ENCODE measurements at places on chromosomes 2 and 18. TPM values are rescaled to one million over a fixed set of nuclear protein-coding genes. Genes with fewer than 3 reads are reported as not detected.

- no peak for DNase-seq
- no peak overlapping the region for H3K27ac ChIP-seq
- H3K4me3 ChIP-seq = no peak overlapping the region
- H3K4me1 ChIP-seq = no peaks in the 10 kb centered on the region
These were observed 1365.5 kb upstream of the CHAC2 start for GRCh38 chr2:52402128-52402527.

GRCh38 chr2:231260442-231261208, 62.2 kb downstream of the ARMC9 start:
- DNase-seq = no peak
- H3K4me1 ChIP-seq = peaks cover 3% of the 10 kb centered on the region
- no peaks in the 10 kb centered on the region for H3K36me3 ChIP-seq
- no peak overlapping the region for H3K27ac ChIP-seq

- peaks cover 2% of the 10 kb centered on the region for H3K4me1 ChIP-seq
- no peak overlapping the region for H3K27ac ChIP-seq
- no peak for DNase-seq
- no peaks in the 10 kb centered on the region for H3K27me3 ChIP-seq
- H3K36me3 ChIP-seq = no peaks in the 10 kb centered on the region
These were observed 68.1 kb upstream of the HAAO start for GRCh38 chr2:42860319-42861094.

DNA sequence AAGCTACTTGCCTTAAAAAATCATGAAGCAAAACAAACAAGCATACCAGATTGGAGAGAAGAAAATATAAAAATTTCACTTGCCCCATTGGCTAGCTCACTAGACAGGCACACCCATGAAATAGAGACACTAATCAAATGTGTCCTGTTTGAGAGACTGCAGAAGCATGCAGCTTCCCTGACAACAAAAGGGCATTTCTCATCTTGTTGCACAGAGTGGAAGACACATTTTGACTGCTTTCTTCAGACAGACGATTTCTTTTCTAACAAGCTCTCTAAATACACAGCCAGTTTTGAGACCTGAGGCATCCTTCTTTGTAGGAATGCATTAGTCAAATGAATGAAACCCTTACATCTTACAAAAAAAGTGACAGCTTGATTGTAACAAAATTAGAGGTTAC, 1558.6 kb upstream of the NXPH2 start:
- no peaks in the 10 kb centered on the region for H3K4me1 ChIP-seq
- H3K27me3 ChIP-seq = no peaks in the 10 kb centered on the region
- no peak overlapping the region for H3K4me3 ChIP-seq
- H3K27ac ChIP-seq = no peak overlapping the region

GRCh38 chr2:132909427-132909826, 239.4 kb upstream of the LYPD1 start:
- H3K4me3 ChIP-seq = no peak overlapping the region
- no peaks in the 10 kb centered on the region for H3K4me1 ChIP-seq
- H3K27ac ChIP-seq = no peak overlapping the region

Gene NEU2
- total RNA-seq = not detected

DNA sequence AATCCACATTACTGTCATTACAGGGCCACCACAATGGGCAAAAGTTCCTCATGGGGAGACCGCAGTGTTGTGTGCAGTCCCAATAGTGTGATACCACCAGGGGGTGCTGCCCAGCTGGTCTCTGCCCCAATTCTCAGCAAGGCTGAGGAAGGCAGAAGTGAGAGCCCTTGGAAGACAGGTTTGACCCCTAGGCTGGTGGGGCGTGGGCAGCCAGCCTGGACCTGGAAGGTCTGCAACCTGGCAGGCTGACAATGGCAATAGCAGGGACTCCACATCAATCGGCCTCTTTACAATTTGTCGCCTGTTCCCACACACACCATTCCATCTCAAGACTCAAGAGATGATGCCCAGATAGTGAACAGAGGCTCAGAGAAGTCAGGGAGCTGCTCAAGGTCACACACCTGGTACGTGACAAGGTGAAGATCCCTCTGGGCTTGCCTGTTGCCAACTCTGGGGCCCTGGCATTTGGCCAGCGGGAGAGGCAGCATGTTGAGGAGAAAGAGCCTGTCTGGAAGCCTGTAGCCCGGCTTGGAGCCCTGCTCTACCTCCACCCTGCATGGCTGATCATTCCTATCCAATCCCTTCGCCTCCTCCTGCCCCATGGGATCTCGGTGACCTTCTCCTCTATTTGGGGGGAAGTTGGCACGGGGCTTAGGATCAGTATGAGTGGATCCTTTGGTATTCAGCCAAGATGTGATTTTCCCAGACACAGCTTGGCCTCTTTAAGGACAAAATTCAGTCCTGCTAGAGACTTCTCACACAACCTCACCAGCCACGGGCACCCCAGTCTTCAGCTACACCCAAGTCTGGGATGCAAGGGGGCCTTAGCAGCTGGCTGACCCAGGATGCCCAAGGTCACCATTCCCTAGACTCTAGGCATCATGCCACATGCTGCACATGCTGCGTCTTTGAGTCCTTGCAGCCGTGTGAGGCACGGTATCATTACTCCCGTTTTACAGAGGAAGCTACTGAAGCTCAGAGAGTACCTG, 2.9 kb upstream of the ATOH8 start:
- no peak overlapping the region for H3K27ac ChIP-seq
- H3K36me3 ChIP-seq = no peaks in the 10 kb centered on the region
- H3K4me1 ChIP-seq = peaks cover 14% of the 10 kb centered on the region
- peaks cover 80% of the 10 kb centered on the region for H3K27me3 ChIP-seq
- peak; percentile 35 for DNase-seq

Gene FAM110C
- 5.7 TPM for total RNA-seq

GRCh38 chr2:64819774-64820688, 166.3 kb upstream of the SERTAD2 start:
- peaks cover 31% of the 10 kb centered on the region for H3K4me1 ChIP-seq
- H3K27ac ChIP-seq = peak overlapping the region; percentile 91
- H3K4me3 ChIP-seq = peak overlapping the region; percentile 59
- DNase-seq = peak; percentile 30
- no peaks in the 10 kb centered on the region for H3K27me3 ChIP-seq
- peaks cover 3% of the 10 kb centered on the region for H3K36me3 ChIP-seq

- no peak for DNase-seq
- H3K27ac ChIP-seq = no peak overlapping the region
- no peaks in the 10 kb centered on the region for H3K4me1 ChIP-seq
- H3K27me3 ChIP-seq = no peaks in the 10 kb centered on the region
These were observed 28.5 kb downstream of the DAPL1 start for GRCh38 chr2:158823486-158824237.

- H3K27me3 ChIP-seq = peaks cover 5% of the 10 kb centered on the region
- no peaks in the 10 kb centered on the region for H3K4me1 ChIP-seq
- H3K36me3 ChIP-seq = no peaks in the 10 kb centered on the region
- no peak overlapping the region for H3K4me3 ChIP-seq
- DNase-seq = no peak
- no peak overlapping the region for H3K27ac ChIP-seq
These were observed 261.3 kb upstream of the CCDC68 start for GRCh38 chr18:55220523-55220922.

Gene UGT1A10
- total RNA-seq = not detected

- DNase-seq = no peak
- H3K4me3 ChIP-seq = no peak overlapping the region
- H3K4me1 ChIP-seq = peaks cover 2% of the 10 kb centered on the region
- H3K36me3 ChIP-seq = no peaks in the 10 kb centered on the region
These were observed 321.2 kb upstream of the VRK2 start for GRCh38 chr2:57725337-57725947.

GRCh38 chr18:57836557-57836956, 33.4 kb upstream of the ATP8B1 start:
- no peak for DNase-seq
- no peak overlapping the region for H3K27ac ChIP-seq
- peaks cover 27% of the 10 kb centered on the region for H3K4me1 ChIP-seq

Gene FOXI3
- total RNA-seq = not detected

Gene NTSR2
- not detected for total RNA-seq

DNA sequence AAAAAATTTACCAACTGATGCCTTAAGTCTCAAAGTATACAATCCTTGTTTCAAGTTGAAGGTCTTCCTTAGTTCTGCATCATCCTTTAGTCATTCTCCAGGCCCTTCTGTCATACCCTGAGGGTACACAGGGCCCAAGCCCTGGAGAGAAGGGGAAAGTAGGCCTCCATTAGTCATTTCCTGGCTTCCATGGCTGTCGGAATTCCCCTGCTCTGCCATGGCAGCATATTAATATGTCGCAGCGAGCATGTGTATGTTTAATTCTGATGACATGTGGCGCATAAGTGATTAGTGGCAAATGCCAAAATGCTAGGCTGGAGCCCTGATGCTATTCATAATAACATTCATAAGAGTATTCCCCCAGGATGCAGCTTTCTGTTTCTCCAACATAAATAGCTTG, 22.1 kb downstream of the GPR39 start:
- no peaks in the 10 kb centered on the region for H3K27me3 ChIP-seq
- no peak overlapping the region for H3K27ac ChIP-seq
- H3K4me3 ChIP-seq = no peak overlapping the region
- DNase-seq = no peak
- no peaks in the 10 kb centered on the region for H3K4me1 ChIP-seq

DNA sequence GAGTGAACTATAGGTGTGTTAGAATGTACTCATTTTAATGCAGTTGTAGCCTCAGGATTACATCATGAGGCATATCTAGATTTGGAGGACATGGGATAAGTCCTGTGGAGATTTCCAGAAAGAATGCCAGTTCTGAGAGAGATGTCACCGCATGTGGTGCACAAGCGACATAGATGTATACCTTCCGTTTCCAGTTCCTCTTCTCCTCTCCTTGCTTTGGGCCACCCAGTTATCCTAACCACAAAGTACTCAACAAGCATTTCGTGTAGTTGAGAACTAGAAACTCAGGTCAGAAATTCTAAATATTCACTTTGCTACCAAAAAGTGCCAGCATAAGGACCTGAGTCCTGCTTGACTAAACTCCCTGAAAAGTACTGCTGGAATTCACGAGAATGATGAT, 66.5 kb downstream of the KCTD18 start:
- peaks cover 63% of the 10 kb centered on the region for H3K36me3 ChIP-seq
- no peaks in the 10 kb centered on the region for H3K27me3 ChIP-seq
- no peak for DNase-seq
- no peak overlapping the region for H3K4me3 ChIP-seq
- peaks cover 22% of the 10 kb centered on the region for H3K4me1 ChIP-seq
- H3K27ac ChIP-seq = no peak overlapping the region

- DNase-seq = no peak
- H3K4me3 ChIP-seq = no peak overlapping the region
- peaks cover 3% of the 10 kb centered on the region for H3K4me1 ChIP-seq
- no peak overlapping the region for H3K27ac ChIP-seq
- H3K36me3 ChIP-seq = no peaks in the 10 kb centered on the region
These were observed 8.2 kb upstream of the TOGARAM2 start for GRCh38 chr2:28972778-28973335.

- H3K27me3 ChIP-seq = peaks cover 20% of the 10 kb centered on the region
- H3K27ac ChIP-seq = no peak overlapping the region
- no peak for DNase-seq
- no peak overlapping the region for H3K4me3 ChIP-seq
These were observed 22.7 kb downstream of the RUFY4 start for GRCh38 chr2:218091746-218092145.

DNA sequence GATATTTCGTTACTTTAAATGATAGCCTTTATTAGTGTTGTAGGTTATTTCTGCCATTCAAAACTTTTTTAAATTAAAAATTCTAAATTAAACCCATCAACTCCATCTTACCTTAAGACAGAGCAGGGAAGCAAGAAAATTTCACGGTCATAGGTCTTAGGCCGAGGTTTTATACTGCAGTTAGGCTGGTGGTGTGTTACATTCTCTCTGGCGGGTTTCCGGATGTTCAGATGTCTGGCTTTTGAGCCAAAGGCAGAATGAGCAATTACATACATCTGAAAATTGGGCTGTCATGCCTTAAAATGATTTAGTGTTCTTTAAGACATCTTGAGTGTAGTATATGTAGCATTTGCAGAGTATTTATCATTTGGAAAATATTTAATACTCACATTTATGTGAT, 27.9 kb downstream of the GLS start:
- peaks cover 39% of the 10 kb centered on the region for H3K4me1 ChIP-seq
- H3K27ac ChIP-seq = peak overlapping the region; percentile 17
- H3K27me3 ChIP-seq = no peaks in the 10 kb centered on the region

GRCh38 chr2:138280999-138281695, 220.4 kb upstream of the SPOPL start:
- H3K27me3 ChIP-seq = no peaks in the 10 kb centered on the region
- H3K27ac ChIP-seq = no peak overlapping the region
- no peak for DNase-seq
- no peaks in the 10 kb centered on the region for H3K4me1 ChIP-seq

GRCh38 chr2:216469661-216470060, 29.0 kb upstream of the RPL37A start:
- H3K4me3 ChIP-seq = no peak overlapping the region
- no peak for DNase-seq
- H3K27ac ChIP-seq = no peak overlapping the region
- H3K27me3 ChIP-seq = no peaks in the 10 kb centered on the region
- H3K4me1 ChIP-seq = peaks cover 1% of the 10 kb centered on the region

Gene C2orf81
- 1.6 TPM for total RNA-seq

Gene SFT2D3
- 5.9 TPM for total RNA-seq

DNA sequence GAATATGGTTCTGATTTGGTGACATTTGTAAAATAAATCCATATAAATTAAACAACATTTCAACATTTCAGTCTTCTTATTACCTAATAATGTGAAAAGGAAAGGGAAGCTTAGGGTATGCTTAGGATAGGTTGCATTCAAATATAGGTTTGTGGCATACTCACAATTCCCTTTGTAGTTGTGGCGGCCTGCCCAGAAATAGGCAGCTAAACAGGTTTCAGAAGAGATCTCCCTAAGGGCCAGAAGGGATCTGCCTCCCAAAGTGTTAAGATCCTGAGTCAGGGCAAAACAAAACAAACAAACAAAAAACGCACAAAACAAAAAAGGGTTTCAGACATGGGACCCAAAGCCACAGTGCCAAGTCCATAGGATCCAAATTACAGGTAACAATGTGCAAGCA, 41.4 kb upstream of the TCF7L1 start:
- H3K4me3 ChIP-seq = no peak overlapping the region
- no peaks in the 10 kb centered on the region for H3K4me1 ChIP-seq
- peaks cover 2% of the 10 kb centered on the region for H3K27me3 ChIP-seq
- no peak for DNase-seq
- H3K27ac ChIP-seq = no peak overlapping the region

Gene ESPNL
- total RNA-seq = 0.07 TPM

DNA sequence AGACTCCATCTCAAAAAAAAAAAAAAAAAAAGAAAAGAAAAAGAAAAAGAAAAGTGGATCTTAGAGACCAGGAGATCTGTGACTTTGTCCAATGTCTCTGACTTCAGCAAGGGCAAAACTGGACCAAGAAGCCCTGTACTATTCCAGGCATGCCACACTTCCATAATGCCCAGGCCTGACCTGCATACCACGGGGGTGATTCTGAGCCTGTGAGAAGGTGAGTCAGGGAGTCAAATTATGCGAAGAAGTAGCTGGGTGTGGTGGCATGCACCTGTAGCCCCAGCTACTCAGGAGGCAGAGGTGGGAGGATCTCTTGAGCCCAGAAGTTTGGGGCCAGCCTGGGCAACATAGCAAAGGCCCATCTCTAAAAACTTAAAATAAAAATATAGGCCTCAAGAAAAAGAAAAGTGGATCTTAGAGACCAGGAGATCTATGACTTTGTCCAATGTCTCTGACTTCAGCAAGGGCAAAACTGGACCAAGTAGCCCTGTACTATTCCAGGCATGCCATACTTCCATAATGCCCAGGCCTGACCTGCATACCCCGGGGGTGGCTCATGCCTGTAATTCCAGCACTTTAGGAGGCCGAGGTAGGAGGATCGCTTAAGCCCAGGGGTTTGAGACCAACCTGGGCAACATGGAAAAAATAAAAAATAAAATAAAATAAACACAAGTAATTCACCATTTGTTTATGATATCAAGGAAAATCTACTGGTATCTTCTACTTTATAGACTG, 12.2 kb upstream of the PUM2 start:
- H3K4me3 ChIP-seq = no peak overlapping the region
- no peak overlapping the region for H3K27ac ChIP-seq
- peaks cover 14% of the 10 kb centered on the region for H3K36me3 ChIP-seq
- peaks cover 24% of the 10 kb centered on the region for H3K4me1 ChIP-seq
- no peak for DNase-seq

Gene STAMBP
- total RNA-seq = 54.3 TPM
